ENCODE measurements at places on chromosomes 13 and 19. TPM values are rescaled to one million over a fixed set of nuclear protein-coding genes. Genes with fewer than 3 reads are reported as not detected.
A peak's percentile ranks its signal among the peaks of the same experiment; 100 is the strongest.

DNA sequence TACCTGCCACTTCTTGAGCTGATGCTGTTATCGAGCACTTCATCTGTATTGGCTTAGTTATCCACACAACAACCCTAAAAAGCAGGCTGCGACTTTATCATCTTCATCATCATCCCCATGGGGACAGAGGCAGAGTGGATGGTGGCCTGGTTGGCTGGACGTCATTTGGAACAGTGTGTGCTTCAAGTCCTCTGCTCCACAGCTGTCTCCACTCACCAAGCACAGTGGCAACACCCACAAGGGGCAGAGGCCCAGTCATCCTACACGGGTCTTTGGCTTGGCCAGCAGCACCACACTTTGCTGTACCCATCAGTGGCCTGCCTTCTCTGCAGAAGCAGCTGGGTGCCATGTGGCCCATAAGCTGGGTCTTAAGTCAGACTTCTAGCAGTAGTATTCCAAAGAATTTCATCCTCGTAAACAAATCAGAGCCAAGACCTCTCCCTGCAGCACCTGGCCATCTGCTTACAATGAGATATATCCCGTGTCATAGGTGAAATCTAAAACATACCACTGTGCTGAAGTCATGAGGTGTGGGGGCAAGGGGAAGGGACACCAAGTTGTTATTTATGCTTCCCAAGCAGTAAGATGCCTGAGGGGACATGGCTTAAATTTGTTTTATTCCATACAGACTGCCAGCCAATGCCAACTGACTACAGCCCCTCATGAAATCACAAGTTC is 47.9 kb upstream of the EPHX3 start:
- H3K27me3 ChIP-seq = no peaks in the 10 kb centered on the region
- H3K4me3 ChIP-seq = no peak overlapping the region
- no peaks in the 10 kb centered on the region for H3K36me3 ChIP-seq
- peaks cover 49% of the 10 kb centered on the region for H3K4me1 ChIP-seq

DNA sequence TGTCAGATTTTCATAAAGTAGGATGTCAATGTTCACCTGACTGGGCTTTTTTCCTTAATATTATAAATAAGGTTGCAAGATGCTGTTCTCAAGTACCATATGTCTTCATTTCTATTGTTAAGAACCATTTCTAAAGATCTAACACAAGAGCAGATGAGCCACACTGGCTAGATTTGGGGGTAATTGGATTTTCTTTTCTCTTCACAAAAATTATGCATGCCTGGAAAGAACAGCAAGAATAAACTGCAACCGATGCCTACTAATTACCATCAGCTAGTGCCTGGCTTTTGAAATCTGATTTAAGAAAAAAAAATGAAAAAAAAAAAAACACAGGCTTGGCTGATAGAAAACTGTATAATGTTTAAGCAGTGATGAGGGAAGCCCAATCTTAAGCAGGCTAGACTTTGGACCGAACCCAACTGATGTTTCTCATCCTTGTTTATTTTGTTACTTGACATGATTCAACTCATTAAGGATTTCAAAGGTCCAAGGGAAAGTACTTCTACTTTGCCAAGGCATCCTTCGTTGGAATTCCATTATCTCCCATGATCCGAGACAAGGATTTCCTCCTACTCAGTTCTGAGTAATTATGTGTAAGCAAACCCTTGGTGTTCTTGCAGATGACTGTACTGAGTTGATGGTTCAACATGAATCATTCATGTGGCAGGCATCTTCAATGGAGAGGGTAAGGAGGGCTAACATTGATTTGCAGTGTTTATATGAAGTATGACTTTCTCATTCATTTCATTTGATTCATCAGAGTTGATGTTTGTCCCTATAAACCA is 300.5 kb downstream of the SPRY2 start:
- DNase-seq = no peak
- H3K36me3 ChIP-seq = no peaks in the 10 kb centered on the region
- no peaks in the 10 kb centered on the region for H3K27me3 ChIP-seq
- no peaks in the 10 kb centered on the region for H3K4me1 ChIP-seq
- no peak overlapping the region for H3K4me3 ChIP-seq

DNA sequence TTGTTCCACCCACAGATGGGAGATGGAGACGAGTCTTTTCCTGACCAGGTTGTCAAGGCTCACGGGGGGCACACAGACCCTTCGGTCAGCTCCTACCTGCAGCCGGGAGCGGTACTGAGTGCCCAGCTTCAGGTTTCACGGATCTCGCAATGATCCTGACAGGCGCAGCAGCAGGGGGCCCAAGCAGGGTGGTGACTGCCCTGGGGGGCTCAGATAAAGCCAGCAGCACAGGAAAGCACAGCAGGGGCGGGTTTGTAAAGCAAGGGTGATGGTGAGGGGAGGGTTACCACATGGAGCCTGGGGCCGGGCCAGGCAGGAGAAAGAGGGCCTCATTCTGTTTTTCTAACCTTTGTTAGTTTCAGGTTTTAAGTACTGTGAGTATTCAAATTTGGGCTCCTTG is 41.7 kb upstream of the ATP11A start:
- no peaks in the 10 kb centered on the region for H3K36me3 ChIP-seq
- no peaks in the 10 kb centered on the region for H3K4me1 ChIP-seq
- no peak overlapping the region for H3K4me3 ChIP-seq
- DNase-seq = no peak
- H3K27me3 ChIP-seq = no peaks in the 10 kb centered on the region

GRCh38 chr19:41935760-41936415 is 7.6 kb upstream of the ERFL start:
- no peaks in the 10 kb centered on the region for H3K36me3 ChIP-seq
- peaks cover 3% of the 10 kb centered on the region for H3K27me3 ChIP-seq
- no peak overlapping the region for H3K4me3 ChIP-seq
- H3K27ac ChIP-seq = no peak overlapping the region
- no peak for DNase-seq

GRCh38 chr19:17605761-17606589 is 50.5 kb downstream of the COLGALT1 start:
- no peaks in the 10 kb centered on the region for H3K36me3 ChIP-seq
- H3K4me3 ChIP-seq = peak overlapping the region; percentile 5
- H3K4me1 ChIP-seq = peaks cover 6% of the 10 kb centered on the region
- H3K27me3 ChIP-seq = peaks cover 4% of the 10 kb centered on the region
- H3K27ac ChIP-seq = no peak overlapping the region

DNA sequence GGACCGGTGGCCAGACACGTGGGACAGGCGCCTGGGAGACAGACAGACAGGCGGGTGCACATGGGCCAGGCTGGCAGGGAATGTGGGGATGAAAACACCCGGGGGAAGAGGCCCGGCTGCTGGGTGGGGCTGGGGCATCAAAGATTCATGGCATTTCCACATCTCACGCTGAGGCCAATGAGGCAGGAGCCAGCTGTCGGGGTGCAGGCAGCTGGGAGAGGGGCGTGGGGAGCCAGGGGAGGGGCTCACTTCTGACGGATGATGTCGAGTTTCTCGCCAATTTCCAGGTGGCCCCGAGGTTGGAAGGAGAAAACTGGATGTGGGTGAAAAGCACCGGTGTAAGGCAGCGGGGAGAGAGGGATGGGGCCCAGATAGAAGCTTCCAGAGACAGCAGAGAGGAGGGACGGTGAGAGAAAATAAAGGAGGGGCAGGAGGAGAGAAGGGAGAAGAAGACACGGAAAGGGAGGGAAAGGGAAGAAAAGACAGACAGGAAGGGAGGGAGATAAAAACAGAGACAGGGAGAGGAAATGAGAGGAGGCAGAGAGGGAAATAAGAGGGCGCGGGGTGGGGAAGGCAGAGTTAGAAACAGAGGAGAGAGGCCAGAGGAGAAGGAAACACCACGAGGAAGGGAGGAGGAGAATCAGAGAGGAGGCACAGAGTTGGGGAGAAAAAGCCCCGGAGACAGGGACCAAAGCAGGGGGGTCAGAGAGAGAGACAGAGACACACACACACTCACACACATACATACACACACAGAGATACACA is 8.0 kb upstream of the CCER2 start:
- H3K27me3 ChIP-seq = no peaks in the 10 kb centered on the region
- H3K4me1 ChIP-seq = no peaks in the 10 kb centered on the region
- DNase-seq = no peak
- no peak overlapping the region for H3K27ac ChIP-seq

GRCh38 chr19:15864824-15865223 is 33.0 kb downstream of the CYP4F2 start:
- no peaks in the 10 kb centered on the region for H3K4me1 ChIP-seq
- H3K4me3 ChIP-seq = no peak overlapping the region
- H3K27me3 ChIP-seq = no peaks in the 10 kb centered on the region
- H3K36me3 ChIP-seq = no peaks in the 10 kb centered on the region
- no peak overlapping the region for H3K27ac ChIP-seq

- no peak for DNase-seq
- no peak overlapping the region for H3K4me3 ChIP-seq
- H3K27me3 ChIP-seq = no peaks in the 10 kb centered on the region
- peaks cover 6% of the 10 kb centered on the region for H3K36me3 ChIP-seq
- no peaks in the 10 kb centered on the region for H3K4me1 ChIP-seq
- peak overlapping the region; percentile 48 for H3K27ac ChIP-seq
Measured at GRCh38 chr19:3464587-3465235, 15.6 kb downstream of the SMIM24 start.

GRCh38 chr13:85755123-85755522 is 44.1 kb downstream of the SLITRK6 start:
- DNase-seq = no peak
- H3K36me3 ChIP-seq = no peaks in the 10 kb centered on the region
- no peak overlapping the region for H3K4me3 ChIP-seq
- no peaks in the 10 kb centered on the region for H3K4me1 ChIP-seq

- no peaks in the 10 kb centered on the region for H3K27me3 ChIP-seq
- no peaks in the 10 kb centered on the region for H3K4me1 ChIP-seq
- H3K36me3 ChIP-seq = no peaks in the 10 kb centered on the region
- H3K4me3 ChIP-seq = no peak overlapping the region
Measured at GRCh38 chr13:42086582-42086981, 38.1 kb downstream of the DGKH start.

DNA sequence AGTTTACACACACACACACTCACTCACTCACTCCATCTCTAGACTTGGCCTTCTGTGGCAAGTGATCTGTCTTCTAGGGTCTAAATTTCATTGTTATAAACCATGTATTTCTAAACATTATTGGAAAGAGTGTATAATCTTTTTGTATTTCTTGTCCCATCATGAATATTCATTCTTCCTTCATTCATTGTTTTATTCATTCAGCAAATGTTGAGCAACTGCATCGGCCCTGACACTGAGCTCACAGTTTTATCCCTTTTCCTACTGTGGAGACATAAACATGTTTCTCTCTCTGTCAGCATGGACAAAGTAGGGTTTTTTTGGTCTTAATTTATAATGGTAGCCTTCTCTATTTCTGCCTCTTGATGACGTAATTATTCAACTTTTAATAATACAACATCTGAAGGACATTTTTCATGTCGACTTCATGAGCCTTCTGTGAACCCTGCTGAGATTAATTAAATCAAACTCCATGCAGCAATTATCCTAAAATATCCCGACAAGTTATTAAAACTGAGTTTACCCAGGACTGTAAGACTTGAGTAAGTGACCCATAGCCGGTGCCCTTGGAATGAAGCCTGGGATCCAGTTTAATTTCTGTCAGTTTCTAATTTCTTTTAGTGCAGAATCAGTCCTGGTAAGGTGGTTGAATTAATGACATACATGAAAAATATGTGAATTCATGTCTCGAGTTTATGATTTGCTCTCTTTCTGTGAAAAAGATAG is 7.3 kb downstream of the SPATA13 start:
- no peaks in the 10 kb centered on the region for H3K36me3 ChIP-seq
- no peak overlapping the region for H3K4me3 ChIP-seq
- H3K27ac ChIP-seq = no peak overlapping the region
- H3K4me1 ChIP-seq = no peaks in the 10 kb centered on the region
- DNase-seq = no peak
- no peaks in the 10 kb centered on the region for H3K27me3 ChIP-seq

DNA sequence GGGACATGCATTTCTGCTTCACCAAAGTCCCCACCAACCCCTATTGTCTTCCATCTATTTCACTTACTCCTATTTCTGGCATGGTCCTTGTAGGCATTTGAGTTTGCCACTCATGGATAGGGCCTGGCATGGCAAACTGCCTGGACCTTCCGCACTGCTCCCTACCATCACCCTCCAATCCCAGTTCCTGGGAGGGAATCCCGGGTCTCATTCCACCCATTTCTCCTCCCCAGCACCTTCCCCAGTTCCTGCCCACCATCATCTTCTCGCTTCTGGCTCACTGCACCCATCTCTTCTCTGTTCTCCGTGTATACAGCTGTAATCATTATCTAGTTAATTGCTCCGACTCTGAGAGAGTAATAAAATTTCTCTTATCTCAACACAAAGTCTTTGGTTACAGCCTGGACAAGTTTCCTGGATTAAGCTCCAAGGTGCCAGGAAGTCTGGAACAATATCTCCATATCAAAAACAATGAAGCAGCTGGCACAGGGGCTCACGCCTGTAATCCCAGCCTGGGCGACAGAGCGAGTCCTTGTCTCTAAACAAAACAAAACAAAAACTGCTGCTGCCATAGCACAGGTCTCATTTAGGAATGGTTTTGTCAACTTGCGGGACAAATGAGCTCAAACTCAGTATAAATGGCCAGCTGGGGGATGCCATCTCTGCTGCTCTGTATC is 17.0 kb upstream of the COX7A1 start:
- no peaks in the 10 kb centered on the region for H3K27me3 ChIP-seq
- no peaks in the 10 kb centered on the region for H3K4me1 ChIP-seq
- no peaks in the 10 kb centered on the region for H3K36me3 ChIP-seq

- H3K27ac ChIP-seq = no peak overlapping the region
- no peak for DNase-seq
- H3K36me3 ChIP-seq = no peaks in the 10 kb centered on the region
- H3K4me1 ChIP-seq = no peaks in the 10 kb centered on the region
- H3K27me3 ChIP-seq = no peaks in the 10 kb centered on the region
Measured at GRCh38 chr13:64420181-64420580, 2810.0 kb downstream of the PCDH9 start.

GRCh38 chr19:29529646-29530539 is 4.1 kb downstream of the VSTM2B start:
- no peak for DNase-seq
- no peaks in the 10 kb centered on the region for H3K36me3 ChIP-seq
- peaks cover 7% of the 10 kb centered on the region for H3K4me1 ChIP-seq
- H3K4me3 ChIP-seq = no peak overlapping the region
- no peak overlapping the region for H3K27ac ChIP-seq
- H3K27me3 ChIP-seq = peaks cover 62% of the 10 kb centered on the region

GRCh38 chr19:8476524-8476923 is 25.9 kb downstream of the PRAM1 start:
- H3K36me3 ChIP-seq = peaks cover 4% of the 10 kb centered on the region
- no peaks in the 10 kb centered on the region for H3K27me3 ChIP-seq
- DNase-seq = no peak
- no peak overlapping the region for H3K27ac ChIP-seq
- peaks cover 8% of the 10 kb centered on the region for H3K4me1 ChIP-seq
- no peak overlapping the region for H3K4me3 ChIP-seq

GRCh38 chr19:34972163-34972705 is 8.2 kb upstream of the ZNF792 start:
- no peak for DNase-seq
- H3K27me3 ChIP-seq = no peaks in the 10 kb centered on the region
- H3K4me3 ChIP-seq = no peak overlapping the region
- no peaks in the 10 kb centered on the region for H3K36me3 ChIP-seq
- H3K27ac ChIP-seq = no peak overlapping the region

Gene EFNA2
- total RNA-seq = not detected

Gene MEIS3
- total RNA-seq = 16.2 TPM

Gene APLP1
- 38.0 TPM for total RNA-seq

Gene ATP4B
- total RNA-seq = 0.34 TPM

Gene LHB
- 5.2 TPM for total RNA-seq

Gene LILRA5
- total RNA-seq = not detected

Gene ZNF813
- total RNA-seq = 6.8 TPM

Gene PSG6
- not detected for total RNA-seq

Gene NPAS1
- 0.27 TPM for total RNA-seq
